Upper lobe of left lung (tissue), 6 donors: ENCODE measurements at places on chromosomes 6 and 20. TPM values are rescaled to one million over a fixed set of nuclear protein-coding genes. Genes with fewer than 3 reads are reported as not detected.
A peak's percentile ranks its signal among the peaks of the same experiment; 100 is the strongest.

DNA sequence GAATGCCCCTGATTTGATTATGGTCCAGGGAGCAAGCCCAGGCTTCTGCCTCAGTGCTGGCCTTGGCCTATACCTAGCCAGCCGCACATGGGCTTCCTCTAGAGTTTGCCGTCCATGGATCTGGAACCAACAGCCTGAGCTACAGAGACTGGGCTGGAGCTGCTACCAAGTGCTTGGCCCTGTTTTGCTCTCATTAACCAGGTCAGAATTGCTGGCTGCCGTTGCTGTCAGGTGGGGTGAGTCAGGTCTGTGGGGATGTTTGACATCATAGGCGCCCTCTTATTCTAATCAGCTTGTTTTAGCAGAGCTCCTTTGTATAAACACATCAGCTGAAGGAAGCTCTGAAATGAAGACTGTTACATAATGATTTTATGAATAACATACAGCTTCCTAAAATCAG lies 83.1 kb upstream of the PHACTR2 start:
- no peaks in the 10 kb centered on the region for H3K36me3 ChIP-seq
- H3K4me1 ChIP-seq, result peaks cover 3% of the 10 kb centered on the region
- no peaks in the 10 kb centered on the region for H3K27me3 ChIP-seq
- no peak overlapping the region for H3K4me3 ChIP-seq

GRCh38 chr20:53974785-53975555 lies 95.4 kb downstream of the BCAS1 start:
- no peak for DNase-seq
- no peak overlapping the region for H3K4me3 ChIP-seq
- H3K36me3 ChIP-seq, result no peaks in the 10 kb centered on the region
- H3K27me3 ChIP-seq, result no peaks in the 10 kb centered on the region

- no peak for DNase-seq
- H3K27ac ChIP-seq, result peak overlapping the region; percentile 92
These were observed 668 bp upstream of the RPP40 start for GRCh38 chr6:5004373-5005037.

DNA sequence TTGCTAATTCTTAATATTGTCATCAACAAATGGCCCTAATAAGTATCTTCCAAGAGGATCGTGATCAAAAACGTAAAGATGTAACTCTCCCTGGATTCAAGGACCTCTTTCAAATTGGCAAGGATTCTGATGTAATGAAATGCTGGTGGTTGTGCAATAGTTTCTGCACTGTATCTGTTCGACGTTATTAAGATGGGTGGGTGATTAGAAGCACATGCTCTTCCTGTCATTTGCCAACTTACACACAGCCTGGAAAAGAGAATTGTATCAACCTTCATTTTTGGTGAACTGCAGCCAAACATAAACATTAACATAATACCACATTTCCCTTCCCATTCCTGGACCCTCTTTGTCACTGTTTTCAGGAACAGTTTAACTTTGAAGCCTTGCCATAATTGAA lies 9.8 kb downstream of the FOXQ1 start:
- no peaks in the 10 kb centered on the region for H3K27me3 ChIP-seq
- H3K4me3 ChIP-seq, result no peak overlapping the region
- H3K4me1 ChIP-seq, result peaks cover 29% of the 10 kb centered on the region
- no peaks in the 10 kb centered on the region for H3K36me3 ChIP-seq
- H3K27ac ChIP-seq, result peak overlapping the region; percentile 24
- DNase-seq, result no peak

Gene TCF15
- 0.39 TPM for total RNA-seq

- no peak overlapping the region for H3K4me3 ChIP-seq
- H3K4me1 ChIP-seq, result peaks cover 10% of the 10 kb centered on the region
- no peaks in the 10 kb centered on the region for H3K27me3 ChIP-seq
- no peaks in the 10 kb centered on the region for H3K36me3 ChIP-seq
- no peak overlapping the region for H3K27ac ChIP-seq
- no peak for DNase-seq
These were observed 197.8 kb downstream of the CD83 start for GRCh38 chr6:14315353-14315752.

GRCh38 chr6:20487669-20488375 lies 46.4 kb upstream of the CDKAL1 start:
- H3K4me1 ChIP-seq, result no peaks in the 10 kb centered on the region
- no peak for DNase-seq
- H3K27ac ChIP-seq, result no peak overlapping the region
- H3K36me3 ChIP-seq, result peaks cover 9% of the 10 kb centered on the region
- H3K4me3 ChIP-seq, result no peak overlapping the region

Gene FBXO30
- total RNA-seq, result 4.2 TPM

GRCh38 chr6:130890521-130890971 lies 63.3 kb downstream of the SMLR1 start:
- H3K36me3 ChIP-seq, result no peaks in the 10 kb centered on the region
- H3K27ac ChIP-seq, result no peak overlapping the region
- H3K27me3 ChIP-seq, result no peaks in the 10 kb centered on the region
- no peaks in the 10 kb centered on the region for H3K4me1 ChIP-seq
- no peak for DNase-seq

- DNase-seq, result no peak
- no peak overlapping the region for H3K27ac ChIP-seq
- H3K4me3 ChIP-seq, result no peak overlapping the region
- H3K27me3 ChIP-seq, result no peaks in the 10 kb centered on the region
These were observed 402.6 kb upstream of the EPHA7 start for GRCh38 chr6:93821953-93822352.

Gene TRIM40
- not detected for total RNA-seq

GRCh38 chr6:138958595-138958994 lies 29.5 kb downstream of the REPS1 start:
- no peaks in the 10 kb centered on the region for H3K27me3 ChIP-seq
- no peak overlapping the region for H3K27ac ChIP-seq
- H3K4me3 ChIP-seq, result no peak overlapping the region
- no peak for DNase-seq
- H3K36me3 ChIP-seq, result no peaks in the 10 kb centered on the region

GRCh38 chr6:132142768-132143167 lies 191.6 kb upstream of the CCN2 start:
- no peak overlapping the region for H3K4me3 ChIP-seq
- H3K4me1 ChIP-seq, result no peaks in the 10 kb centered on the region
- no peaks in the 10 kb centered on the region for H3K27me3 ChIP-seq
- no peak for DNase-seq
- no peak overlapping the region for H3K27ac ChIP-seq
- no peaks in the 10 kb centered on the region for H3K36me3 ChIP-seq

Gene WFDC12
- total RNA-seq, result 3.4 TPM

- no peak for DNase-seq
- H3K36me3 ChIP-seq, result no peaks in the 10 kb centered on the region
- H3K27me3 ChIP-seq, result no peaks in the 10 kb centered on the region
These were observed 370.3 kb downstream of the NRN1 start for GRCh38 chr6:5636210-5637030.

GRCh38 chr6:167450626-167451025 lies 125.7 kb downstream of the TTLL2 start:
- no peaks in the 10 kb centered on the region for H3K4me1 ChIP-seq
- no peak for DNase-seq
- no peak overlapping the region for H3K4me3 ChIP-seq
- H3K36me3 ChIP-seq, result no peaks in the 10 kb centered on the region
- H3K27ac ChIP-seq, result no peak overlapping the region

Gene LY6G6D
- not detected for total RNA-seq

- no peak for DNase-seq
- H3K36me3 ChIP-seq, result peaks cover 52% of the 10 kb centered on the region
- H3K27me3 ChIP-seq, result no peaks in the 10 kb centered on the region
- H3K4me3 ChIP-seq, result no peak overlapping the region
These were observed 9.1 kb downstream of the MTCH1 start for GRCh38 chr6:36976931-36977330.

GRCh38 chr6:146014233-146014632 lies 14.6 kb upstream of the GRM1 start:
- no peak overlapping the region for H3K4me3 ChIP-seq
- H3K27ac ChIP-seq, result no peak overlapping the region
- no peaks in the 10 kb centered on the region for H3K4me1 ChIP-seq
- DNase-seq, result no peak
- H3K36me3 ChIP-seq, result no peaks in the 10 kb centered on the region
- H3K27me3 ChIP-seq, result no peaks in the 10 kb centered on the region

DNA sequence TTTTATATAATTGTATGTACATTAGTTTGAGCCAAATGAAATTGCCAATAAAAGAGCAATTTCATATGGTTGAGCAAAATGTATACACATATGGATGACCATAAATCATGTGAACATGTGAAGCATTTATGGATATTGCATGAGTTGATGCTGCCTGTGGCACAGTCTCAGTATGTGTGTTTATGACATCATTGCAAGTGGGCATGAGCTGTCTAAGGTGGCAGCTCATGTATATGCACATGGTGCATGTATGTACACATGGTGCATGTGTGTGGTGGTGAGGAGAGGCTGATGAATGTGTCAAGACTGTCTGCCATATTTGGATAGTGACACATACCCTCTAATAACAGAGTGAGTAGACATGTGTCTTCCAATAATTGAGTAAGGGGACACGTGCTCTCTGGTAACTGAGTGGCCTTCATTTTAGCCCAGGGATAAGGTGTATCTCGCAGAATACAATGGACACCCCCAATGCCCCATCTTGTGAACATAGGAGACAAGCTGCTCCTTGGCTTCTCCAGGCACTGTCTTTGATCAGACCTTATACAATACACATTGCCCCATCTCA lies 208.8 kb downstream of the DHX35 start:
- H3K4me3 ChIP-seq, result no peak overlapping the region
- no peak for DNase-seq
- no peak overlapping the region for H3K27ac ChIP-seq
- H3K36me3 ChIP-seq, result no peaks in the 10 kb centered on the region
- H3K4me1 ChIP-seq, result no peaks in the 10 kb centered on the region

GRCh38 chr20:51702556-51702955 lies 65.6 kb downstream of the ATP9A start:
- H3K4me3 ChIP-seq, result no peak overlapping the region
- H3K27ac ChIP-seq, result no peak overlapping the region
- no peak for DNase-seq
- H3K27me3 ChIP-seq, result no peaks in the 10 kb centered on the region

DNA sequence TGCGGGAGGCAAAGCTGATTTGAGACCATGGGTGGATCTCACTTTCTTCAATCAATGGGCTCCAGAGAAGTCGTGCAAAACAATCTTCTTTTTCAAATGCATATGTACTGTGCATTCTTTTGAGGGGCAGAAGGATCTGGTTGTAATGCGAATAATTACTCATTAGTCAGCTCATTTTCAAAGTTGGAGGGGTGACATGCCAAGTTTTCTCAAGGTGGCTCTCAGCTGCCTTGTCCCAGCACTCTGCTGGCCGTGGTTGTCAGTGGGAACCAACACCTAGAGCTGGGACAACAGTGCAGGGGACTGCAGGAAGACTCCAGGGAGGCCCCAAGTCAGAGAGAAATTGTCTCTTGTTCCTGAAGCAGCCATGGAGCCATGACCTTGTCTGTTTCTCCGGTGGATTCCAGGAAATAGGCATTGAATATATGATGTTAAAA lies 25.3 kb downstream of the MYT1 start:
- no peak for DNase-seq
- H3K4me3 ChIP-seq, result no peak overlapping the region
- H3K4me1 ChIP-seq, result no peaks in the 10 kb centered on the region
- H3K27ac ChIP-seq, result no peak overlapping the region
- no peaks in the 10 kb centered on the region for H3K27me3 ChIP-seq

Gene NEURL2
- total RNA-seq, result 6.1 TPM

Gene IRF4
- 10.5 TPM for total RNA-seq

GRCh38 chr6:91276315-91276714 lies 689.4 kb upstream of the MAP3K7 start:
- H3K27ac ChIP-seq, result no peak overlapping the region
- no peaks in the 10 kb centered on the region for H3K36me3 ChIP-seq
- H3K27me3 ChIP-seq, result no peaks in the 10 kb centered on the region
- DNase-seq, result no peak

GRCh38 chr6:147080225-147080624 lies 124.0 kb upstream of the STXBP5 start:
- H3K36me3 ChIP-seq, result no peaks in the 10 kb centered on the region
- DNase-seq, result no peak
- H3K4me1 ChIP-seq, result no peaks in the 10 kb centered on the region
- H3K4me3 ChIP-seq, result no peak overlapping the region

Gene FOXP4
- total RNA-seq, result 24.4 TPM

- no peaks in the 10 kb centered on the region for H3K27me3 ChIP-seq
- no peaks in the 10 kb centered on the region for H3K4me1 ChIP-seq
- H3K4me3 ChIP-seq, result no peak overlapping the region
- no peaks in the 10 kb centered on the region for H3K36me3 ChIP-seq
- H3K27ac ChIP-seq, result no peak overlapping the region
- DNase-seq, result no peak
These were observed 53.1 kb upstream of the ZFP64 start for GRCh38 chr20:52244702-52245101.

Gene PTPRT
- 5.7 TPM for total RNA-seq

DNA sequence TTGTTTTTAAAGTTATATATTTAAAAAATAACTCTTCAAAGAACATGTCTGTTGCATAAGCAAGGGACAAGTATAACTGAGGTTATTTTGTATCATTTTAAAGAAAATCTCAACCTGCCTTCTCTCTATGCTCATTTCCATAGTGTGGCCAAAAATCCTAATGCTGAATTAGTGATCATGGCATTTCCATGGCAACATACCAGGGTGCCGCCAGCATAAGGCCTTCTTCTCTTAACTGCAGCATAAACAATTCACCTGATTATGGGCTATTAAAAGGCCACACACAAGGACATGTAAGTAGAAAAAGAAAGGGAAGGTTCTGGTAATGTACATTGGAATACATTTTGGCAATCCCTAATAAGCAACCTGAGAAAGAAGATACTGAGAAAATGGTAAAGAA lies 95.1 kb upstream of the RNF217 start:
- no peak overlapping the region for H3K27ac ChIP-seq
- H3K27me3 ChIP-seq, result no peaks in the 10 kb centered on the region

Gene SYCP2L
- 3.8 TPM for total RNA-seq

Gene ECT2L
- total RNA-seq, result 28.4 TPM
